ENCODE measurements at places on chromosomes 3 and 15. TPM values are rescaled to one million over a fixed set of nuclear protein-coding genes. Genes with fewer than 3 reads are reported as not detected.

ARPIN gene
- total RNA-seq: 13.2 TPM

ALDH1L1 gene
- total RNA-seq: not detected

DNA sequence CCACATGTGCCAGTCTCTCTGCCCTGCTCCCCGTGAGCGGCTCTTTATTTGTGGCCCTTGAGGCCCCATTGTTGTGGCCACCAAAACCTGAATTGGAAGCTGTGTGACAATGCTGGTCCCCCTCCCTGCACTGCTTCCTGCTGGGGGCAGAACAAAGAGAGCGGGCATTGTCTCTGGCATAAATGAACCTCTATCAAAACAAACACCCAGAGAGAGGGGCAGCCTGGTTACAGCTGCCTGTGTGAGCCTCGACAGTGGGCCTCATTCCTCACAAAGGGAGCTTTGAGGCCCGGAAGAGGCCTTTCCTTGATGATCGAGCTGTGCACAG lies 152.9 kb downstream of the IGF1R start:
- no peak for DNase-seq

DNA sequence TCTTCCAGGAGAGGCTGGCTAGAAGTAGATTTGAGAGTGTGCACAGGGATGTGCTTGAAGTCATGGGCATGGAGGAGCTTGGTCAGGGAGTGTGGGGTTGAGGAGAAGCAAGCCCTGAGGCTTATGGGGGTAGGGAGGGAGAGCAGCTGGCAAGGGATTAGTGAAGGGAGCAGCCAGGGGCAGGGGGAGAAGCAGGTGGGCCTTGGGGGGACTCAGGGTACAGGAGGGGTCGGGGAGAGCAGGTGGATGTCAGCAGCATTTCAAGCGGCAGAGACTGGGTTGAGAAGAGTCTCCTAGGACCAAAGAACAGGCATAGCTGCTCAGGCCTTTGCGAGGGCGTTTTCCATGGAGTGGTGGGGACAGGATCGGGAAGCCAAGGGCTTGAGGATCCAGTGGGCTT lies 3.4 kb upstream of the LMAN1L start:
- DNase-seq: no peak

GRCh38 chr3:14278799-14279625 lies 100.4 kb downstream of the LSM3 start:
- no peak for DNase-seq

DNA sequence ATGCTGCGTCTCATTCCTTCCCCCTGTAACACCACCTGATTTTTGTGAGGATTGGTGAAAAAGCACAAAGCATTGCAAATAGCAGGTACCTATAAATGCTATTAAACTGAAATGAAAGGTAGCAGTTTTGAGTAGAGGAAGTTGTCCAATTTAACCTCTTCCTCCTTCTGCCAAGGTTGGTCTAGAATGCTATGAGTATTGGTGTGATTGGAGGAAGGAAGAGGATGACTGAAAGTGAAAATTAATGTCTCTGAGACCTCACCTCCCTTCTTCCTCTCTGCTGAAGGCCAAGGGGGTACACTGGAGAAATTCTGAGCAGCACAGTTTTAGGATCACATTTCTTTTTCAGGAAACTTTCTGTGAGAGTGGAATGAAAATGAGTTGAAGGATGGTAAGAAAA lies 94.4 kb downstream of the DTWD1 start:
- DNase-seq: no peak

DNA sequence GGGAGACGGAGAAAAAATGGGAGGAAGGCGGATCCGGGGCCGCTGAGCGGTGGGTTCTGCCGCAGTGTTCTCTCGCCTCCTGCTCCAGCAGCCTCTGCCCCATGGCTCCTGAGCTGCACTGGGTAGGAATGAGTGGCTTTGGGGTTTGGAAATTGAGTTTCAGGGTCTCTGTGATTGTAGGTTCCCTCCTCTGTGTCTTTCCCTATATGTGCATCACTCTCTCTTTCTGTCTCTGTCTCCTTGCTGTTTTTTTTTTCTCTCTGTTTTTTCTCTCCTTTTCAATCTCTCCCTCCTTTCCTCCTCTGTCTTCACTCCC lies 1.9 kb downstream of the GRM7 start:
- no peak for DNase-seq

- DNase-seq: no peak
These were observed 119.4 kb upstream of the NPHP3 start for GRCh38 chr3:132841621-132842020.

GRCh38 chr3:196966526-196967401 lies 1.9 kb downstream of the PIGZ start:
- peak; percentile 29 for DNase-seq

- DNase-seq: no peak
These were observed 96.3 kb downstream of the GHSR start for GRCh38 chr3:172351895-172352466.

Measured in fibroblast of lung (primary cell).